CD4-positive, alpha-beta T cell treated with Interleukin-4 for 4 hours (primary cell): ENCODE measurements at places on chromosomes 2 and 18.

- no peak for DNase-seq
Measured at GRCh38 chr2:140880573-140880972, 1250.2 kb downstream of the LRP1B start.

- no peak for DNase-seq
Measured at GRCh38 chr2:32932825-32933755, 13.7 kb upstream of the LTBP1 start.

GRCh38 chr18:1487457-1487856 is 582.8 kb downstream of the ADCYAP1 start:
- no peak for DNase-seq

- no peak for DNase-seq
Measured at GRCh38 chr2:225100269-225100668, 58.0 kb upstream of the DOCK10 start.

GRCh38 chr18:75790796-75791195 is 363.3 kb upstream of the SMIM21 start:
- DNase-seq, result no peak

GRCh38 chr18:74229005-74229404 is 62.8 kb downstream of the CYB5A start:
- DNase-seq, result no peak

DNA sequence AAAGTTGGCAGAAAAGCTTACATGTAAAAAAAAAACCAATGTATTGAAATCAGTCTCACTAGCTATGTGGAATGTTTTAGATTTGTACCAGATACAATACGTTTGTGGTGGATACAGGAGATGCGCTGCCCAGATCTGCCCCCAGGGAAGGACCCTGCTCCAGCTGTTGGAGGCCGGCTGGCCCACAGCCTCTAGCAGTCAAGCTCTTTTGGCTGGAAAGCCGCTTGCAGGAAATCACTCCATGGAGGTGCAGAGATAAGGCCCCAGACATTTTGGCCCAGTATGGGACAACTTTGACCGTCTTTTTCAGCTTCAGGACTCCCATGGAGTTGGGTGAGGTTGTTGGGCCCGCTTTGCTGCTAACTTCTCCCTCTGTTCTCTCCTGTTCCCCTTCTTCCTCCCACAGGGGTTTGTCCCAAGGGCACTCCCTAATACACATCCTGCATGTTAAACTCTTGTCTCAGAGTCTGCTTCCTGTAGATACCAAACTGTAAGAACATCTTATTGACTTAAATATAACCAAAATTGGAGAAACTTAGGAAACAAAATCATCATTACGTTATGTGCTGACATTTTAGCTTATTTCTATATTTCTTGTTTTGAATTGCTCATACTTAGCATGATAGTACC is 1.7 kb upstream of the QPCT start:
- no peak for DNase-seq

GRCh38 chr2:126774761-126775160 is 118.8 kb downstream of the GYPC start:
- DNase-seq, result no peak

DNA sequence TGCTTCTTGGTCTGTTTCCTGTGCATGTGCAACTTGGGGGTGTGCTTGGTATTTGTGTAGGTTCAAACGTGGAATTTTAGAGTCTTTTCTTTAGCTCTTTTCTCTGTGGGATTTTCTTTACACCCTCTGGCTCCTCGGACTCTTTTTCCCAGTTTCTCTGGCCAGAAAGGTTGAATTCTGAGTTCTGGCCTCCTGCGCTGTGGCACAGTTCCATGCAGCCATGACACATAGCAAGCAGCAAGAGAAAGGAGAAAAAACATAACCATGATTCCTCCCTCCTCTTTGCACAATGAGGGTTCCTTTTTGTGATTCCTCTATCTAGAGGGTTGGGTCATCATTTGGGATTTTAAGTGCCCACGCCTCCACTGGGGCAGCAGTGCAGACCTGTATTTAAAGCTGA is 33.8 kb downstream of the TMEM182 start:
- no peak for DNase-seq

- DNase-seq, result no peak
Measured at GRCh38 chr2:40487602-40488001, 35.7 kb upstream of the SLC8A1 start.

GRCh38 chr2:117856415-117857210 is 42.1 kb downstream of the DDX18 start:
- DNase-seq, result no peak

- DNase-seq, result no peak
Measured at GRCh38 chr18:48956356-48956755, 5.6 kb upstream of the SMAD7 start.

DNA sequence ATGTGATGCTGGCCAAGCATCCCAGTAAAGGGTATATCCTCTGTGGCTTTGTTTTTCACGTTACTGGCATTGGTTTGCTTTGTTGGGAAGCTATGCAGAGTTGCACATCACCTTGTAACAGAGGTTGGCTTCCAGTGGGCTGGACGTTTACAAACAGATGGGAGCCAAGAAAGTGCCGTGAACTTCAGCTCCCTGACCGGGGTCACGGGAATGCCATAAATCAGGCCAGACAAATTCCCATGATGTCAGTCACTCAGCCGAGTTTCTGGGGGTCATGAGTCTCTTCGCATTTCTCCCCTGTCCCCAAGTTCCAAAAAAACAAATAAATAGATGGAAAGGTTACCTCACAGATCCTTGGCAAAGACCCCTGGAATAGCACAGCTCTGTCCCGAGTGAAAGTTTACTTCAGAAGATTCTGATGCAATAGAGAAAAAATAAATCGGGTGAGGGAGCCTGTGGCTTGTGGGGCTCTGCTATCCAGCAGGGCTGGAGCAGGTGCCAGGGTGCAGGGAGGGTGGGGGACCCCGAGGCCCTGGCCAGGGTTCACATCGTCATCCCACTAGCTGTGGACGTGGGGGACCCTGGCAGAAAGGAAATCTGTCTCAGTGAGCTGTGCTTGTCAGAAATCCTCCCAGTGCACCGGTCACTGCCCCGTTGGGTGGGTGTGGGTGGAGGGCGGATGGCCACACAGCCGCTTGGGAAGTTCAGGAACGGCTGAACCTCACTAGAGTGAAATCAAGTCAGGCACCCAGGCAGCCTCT is 27.8 kb downstream of the TWIST2 start:
- no peak for DNase-seq

DNA sequence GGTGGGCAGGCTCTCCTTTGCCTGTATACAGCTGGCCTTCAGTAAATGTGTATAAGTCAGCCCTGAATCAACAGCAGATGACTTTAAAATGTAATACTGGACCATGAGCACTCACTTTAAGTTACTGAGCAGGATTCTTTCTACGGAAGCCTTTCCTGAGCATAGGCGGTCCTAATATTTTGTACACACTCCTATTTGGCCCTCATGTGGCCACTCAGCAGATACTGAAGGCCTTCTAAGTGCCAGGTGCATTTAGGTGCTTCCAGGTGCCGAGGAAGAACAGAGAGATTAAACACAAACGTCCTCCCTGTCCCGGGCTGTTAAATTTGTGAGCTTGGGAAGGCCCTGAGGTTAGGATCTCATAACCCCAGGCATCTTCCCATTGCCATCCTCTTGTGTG is 27.0 kb downstream of the UXS1 start:
- no peak for DNase-seq

DNA sequence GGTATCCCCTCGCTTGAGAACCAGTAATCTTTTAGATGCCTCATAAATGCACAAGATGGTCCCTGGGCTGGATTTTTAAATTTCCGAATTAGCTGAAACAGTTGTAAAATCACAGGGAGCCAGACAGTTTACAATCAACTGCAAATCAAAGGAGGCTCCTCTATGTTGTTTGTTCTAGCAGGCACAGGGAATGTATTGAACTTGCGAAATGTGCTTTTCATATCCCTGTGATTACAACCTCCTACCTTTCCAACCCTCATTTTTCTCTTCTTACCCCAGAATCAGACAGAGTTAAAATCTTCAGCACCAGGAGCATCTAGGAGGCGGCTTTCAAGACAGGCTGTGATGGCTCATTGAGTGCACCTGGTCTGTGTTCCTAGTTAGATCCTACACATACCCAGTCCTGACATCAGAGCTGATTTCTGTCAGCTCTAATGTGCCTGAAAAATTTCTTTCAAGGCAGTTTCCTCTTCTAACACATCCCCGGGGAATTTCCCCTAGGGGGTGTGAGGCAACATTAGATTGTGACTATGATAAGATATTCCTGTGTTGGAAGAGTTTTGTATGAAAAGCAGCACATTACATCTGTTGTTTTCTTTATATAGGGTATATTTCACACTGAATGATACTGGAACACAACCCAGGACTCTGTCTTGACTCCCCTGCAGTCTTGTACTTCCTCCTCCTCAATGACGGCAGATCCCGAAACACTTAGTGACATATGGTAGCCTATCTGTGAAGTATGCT is 17.9 kb upstream of the CAVIN2 start:
- DNase-seq, result no peak

DNA sequence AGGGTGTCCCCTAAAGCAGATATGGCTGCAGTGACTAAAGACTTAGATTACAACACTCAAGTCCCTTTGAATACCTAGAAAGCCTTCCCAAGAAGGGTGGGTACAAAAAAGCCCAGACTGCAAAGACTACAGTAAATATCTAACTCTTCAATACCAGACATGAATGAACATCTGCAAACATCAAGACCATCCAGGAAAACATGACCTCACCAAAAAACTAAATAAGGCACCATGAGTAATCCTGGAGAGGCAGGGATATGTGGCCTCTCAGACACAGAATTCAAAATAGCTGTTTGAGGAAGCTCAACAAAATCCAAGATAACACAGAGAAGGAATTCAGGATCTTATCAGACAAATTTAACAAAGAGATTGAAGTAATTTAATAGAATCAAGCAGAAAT is 138.2 kb upstream of the OTOS start:
- no peak for DNase-seq
